RPMI7951 (cell line): ENCODE measurements at places on chromosomes 3 and 15.

DNA sequence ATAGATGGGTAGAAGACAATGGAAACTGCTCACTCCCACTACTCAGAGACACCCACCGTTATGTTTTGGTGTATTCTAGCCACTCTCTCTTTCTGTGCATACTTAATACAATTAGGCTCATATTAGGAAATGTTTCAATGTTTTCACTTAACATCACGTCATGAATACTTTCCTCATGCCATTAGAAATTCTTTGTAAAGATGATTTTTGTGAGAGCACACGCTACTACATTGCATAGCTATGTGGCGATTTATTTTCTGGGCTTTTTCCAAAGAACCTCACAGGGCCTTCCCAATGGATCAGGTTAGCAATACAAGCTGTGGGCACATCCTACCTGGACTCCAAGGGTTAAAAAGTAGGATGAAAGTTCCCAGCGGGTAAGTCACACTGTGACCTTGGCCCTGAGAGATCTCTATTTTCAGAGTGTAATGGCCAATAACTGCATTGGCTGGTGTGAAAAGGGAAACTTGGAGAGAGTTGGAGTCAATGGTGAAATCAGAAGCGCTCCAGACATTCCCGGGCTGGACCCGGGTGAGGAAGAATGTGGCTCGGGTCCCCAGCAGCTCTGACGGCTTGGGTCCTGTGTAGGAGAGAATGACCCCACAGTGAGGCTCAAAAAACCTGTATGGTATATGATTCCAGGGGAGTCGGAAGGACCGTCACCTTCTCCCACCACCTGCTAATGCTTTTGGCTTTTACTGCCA, 25.8 kb upstream of the TGM5 start:
- DNase-seq, result no peak

GRCh38 chr3:11411956-11412355, 139.8 kb downstream of the ATG7 start:
- DNase-seq, result no peak

DNA sequence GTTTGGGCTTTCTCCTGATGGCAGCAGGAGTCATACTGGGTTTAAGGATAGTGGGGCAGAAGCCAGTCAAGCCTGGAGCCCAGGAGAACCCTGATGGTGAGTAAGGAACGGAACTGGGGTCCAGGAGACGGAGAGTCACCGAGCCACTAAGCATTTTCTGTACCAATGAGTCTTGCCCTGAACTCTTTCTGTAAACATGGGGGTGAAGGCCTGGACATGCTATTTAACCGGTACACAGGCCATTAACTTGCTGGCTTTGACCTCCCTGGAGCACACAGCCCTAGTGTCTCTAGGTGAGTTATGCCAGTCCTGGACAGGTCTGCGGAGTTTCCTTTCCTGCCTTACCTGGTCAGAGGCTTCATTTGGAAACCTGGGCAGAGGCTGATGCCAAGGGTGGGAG, 3.9 kb downstream of the SLC6A6 start:
- DNase-seq, result no peak

DNA sequence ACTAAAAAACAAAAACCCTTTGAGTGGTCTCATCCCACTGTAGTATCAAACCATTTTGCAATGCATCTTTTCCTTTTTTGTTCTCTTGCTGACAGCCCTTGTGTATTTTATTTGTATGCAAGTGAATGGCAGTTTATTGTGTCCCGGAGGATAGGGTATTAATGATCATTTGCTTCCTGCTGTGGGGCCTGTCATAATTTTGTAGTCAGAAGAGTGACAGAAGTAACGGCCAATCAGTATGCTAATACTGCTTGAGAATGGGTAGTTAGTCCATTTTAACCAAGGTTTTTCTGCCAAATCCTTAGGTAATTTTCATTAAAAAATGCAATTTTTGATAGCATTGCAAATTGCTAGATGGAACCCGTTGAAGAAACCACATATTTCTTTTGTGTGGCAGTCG, 75.5 kb upstream of the PLSCR5 start:
- DNase-seq, result no peak

DNA sequence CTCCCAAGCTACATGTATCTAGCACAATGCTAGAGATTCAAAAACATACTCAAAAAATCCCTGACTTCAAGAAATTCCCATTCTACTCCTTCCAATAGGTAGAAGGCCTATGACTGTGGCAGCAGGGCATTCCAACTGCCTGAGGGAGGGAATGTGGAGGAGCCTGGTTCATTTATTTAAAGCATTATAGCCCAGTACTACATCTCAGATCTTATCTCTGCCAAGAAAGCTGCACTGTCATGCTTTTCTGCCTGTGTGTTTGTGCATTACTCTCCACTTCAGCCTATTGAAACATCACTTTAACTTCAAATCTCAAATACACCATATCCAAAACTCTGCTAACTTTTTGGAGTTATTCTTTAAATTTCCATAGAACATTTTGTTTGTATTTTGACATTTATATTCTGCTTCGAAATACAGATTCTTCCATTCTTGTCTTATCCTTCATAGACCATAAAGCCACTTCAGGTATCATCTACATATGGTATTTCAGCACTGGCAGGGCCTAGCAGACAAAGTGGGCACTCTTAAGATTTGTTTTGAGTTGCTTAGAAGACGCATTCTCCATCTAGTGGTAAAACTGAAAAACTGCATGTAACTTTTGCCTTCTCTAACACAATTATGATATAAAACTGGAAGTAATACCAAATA, 59.1 kb upstream of the NEDD4 start:
- peak; percentile 66 for DNase-seq

- no peak for DNase-seq
Measured at GRCh38 chr15:99749386-99749785, 16.1 kb upstream of the LYSMD4 start.

GRCh38 chr15:77535845-77536244, 96.9 kb downstream of the LINGO1 start:
- DNase-seq, result no peak

- no peak for DNase-seq
Measured at GRCh38 chr3:69011096-69011730, 2.3 kb downstream of the EOGT start.

DNA sequence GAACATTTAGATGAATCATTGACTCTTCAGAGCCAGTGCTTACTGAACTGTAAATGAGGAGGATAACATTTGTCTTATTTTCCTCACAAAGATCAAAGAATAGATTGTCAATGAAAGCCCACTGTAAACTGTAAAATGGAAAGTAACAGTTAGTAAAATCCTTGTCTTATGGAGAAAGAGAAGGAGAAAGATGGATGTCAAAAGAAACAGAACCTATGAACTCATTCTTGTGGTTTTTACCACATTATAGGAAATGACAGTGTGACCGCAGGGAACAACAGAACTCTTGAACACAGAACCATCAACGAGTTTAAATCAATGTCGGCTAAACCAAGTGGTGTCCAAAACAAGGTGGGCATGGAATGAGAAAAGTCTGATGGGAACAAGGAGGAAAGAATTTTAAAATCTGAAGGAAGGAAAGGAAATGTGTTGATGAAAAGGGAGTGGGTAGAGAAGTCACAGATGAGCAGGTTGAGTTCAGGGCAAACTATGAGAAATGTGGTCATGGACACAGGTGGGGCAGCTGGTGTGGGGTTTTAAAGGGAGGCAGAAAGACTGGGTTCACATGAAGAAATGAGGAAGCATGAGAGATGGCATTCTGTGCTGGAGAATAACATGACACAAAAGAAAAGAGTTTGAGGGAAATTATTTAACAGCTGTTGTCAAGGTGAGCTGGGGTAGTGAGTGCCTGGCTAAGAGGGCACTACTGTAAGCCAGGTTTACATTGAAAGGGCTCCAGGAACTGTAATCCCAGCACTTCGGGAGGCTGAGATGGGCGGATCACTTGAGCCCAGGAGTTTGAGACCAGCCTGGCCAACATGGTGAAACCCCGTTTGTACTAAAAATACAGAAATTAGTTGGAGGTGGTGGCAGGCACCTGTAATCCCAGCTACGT, 42.4 kb upstream of the ETV5 start:
- DNase-seq, result peak; percentile 32

- no peak for DNase-seq
Measured at GRCh38 chr3:144039661-144040060, 68.0 kb downstream of the DIPK2A start.

DNA sequence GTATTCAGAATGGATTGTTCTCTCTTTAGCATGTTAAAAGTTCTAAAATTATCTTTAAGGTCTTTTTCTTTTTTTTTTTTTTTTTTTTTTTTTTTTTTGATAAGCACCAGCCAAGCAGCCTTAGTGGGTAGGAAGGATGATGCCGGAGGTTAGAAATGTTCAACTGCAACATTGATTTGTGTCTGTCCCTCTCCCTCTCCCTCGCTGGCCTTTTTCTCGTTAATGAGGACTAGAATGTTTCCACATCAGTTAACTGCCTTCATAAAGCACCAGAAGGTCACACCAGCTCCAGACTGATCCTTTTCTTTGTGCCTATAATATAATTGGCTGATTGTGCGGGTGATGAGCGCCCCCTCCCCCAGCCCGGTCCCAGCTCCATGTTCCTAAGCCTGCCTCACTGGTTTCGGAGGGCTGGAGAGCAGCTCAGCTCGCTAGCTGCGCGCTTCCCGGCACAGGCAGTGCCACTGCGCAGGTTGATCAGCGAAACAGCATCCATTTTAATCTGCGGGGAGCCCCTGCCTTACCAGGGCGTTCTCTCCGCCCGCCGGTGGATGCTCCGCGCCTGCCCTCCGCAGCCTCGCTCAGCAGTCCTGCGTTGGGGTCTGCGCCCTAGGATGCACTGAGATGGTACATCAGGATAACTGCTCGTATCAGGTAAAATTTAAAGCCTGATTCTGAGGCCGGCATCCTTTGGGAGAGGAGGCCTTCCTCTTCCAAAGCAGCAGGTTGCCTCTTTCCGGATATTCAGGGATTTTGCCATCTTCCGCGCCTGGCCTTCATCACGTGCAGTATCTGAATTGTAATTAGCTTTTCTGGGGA, 148.9 kb upstream of the IL12A start:
- DNase-seq, result no peak

DNA sequence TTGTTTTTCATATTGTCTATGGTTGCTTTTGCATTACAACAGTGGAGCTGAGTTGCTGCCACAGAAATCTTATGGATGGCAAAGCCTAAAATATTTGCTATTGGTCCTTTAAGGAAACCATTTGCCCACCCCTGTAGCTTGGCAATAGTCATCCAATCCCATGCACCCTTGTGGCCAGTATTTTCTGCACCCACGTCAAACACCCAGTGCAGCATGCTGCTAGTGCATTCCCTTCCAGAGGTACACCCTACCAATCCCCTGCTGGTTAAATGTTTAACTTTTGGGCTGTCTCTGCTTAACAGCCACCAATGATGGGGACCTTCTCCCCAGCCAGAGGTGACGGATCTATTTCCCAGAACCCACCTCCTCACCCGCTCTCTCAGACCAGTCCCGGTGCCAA, 23.8 kb upstream of the SLC6A11 start:
- DNase-seq, result no peak

DNA sequence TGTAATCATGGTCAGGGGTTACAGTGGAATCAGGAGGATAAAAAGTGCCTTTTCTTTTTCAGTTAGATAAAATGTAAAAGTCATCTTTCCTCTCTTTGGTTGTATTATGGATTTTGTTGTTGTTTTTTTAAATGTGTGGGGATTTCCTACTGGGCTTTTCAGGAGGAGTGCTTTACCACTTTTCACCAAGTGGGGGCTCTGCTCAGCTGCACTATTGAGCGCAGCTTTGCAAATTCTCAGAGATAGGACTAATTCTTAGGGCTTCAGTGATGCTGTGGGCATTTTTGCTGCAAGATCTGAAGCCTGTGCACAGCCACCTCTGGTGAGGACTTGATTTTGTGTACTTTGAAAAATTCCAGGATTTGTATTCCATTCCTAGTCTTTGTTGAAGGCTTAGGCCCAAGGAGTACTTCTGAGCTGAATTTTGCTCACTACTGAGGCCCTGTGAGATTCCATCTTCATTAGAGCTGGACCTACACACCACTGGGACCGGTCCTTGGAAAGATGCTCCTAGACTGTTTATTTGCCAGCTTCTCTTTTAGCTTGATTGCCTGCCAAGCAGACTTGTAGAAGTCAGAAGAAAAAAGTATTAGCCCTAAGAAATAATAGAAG, 7.5 kb downstream of the GNB5 start:
- DNase-seq, result peak; percentile 44

DNA sequence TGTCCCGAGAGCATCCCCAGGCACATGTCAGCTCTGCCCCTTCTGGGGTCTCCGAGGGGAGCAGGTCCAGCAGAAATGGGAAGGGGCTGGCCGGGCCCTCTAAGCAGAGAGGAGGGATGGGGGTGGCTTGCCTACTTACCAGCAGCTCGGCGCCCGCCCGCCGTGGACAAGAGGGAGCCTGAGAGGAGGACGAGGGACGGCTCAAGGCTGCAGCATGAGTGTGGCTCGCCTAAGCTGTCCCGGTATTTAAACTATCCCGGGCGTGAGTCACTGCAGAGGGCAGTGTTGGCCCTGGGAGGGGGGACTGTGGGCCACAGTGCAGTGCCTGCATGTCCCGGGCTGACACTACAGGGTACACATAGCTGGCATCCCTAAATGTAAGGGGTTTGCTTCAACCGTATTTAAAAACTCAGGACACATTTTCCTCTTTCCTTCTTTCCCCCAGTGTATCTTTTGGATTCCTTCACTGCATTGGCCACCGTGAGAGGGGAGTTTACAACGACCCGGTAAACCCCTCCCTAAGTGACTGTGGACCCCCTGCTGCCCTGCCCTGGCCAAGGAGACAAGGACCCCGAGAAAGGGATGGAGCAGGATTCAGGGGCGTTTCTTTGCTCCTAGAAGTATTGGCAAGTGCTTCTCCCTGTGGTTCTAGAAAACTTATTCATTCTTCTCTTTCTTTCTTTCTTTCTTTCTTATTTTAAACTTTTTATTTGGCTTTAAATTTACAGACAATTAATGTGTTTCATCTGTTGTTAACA, at the start of gene LRRC15:
Gene LRRC15 (minus strand): TSS at position 222 of the 758 bp plus-strand sequence. CDS start 8,700 bp downstream, outside the sequence.
- DNase-seq, result peak; percentile 86

- DNase-seq, result no peak
Measured at GRCh38 chr15:58288592-58288991, 143.2 kb upstream of the LIPC start.

DNA sequence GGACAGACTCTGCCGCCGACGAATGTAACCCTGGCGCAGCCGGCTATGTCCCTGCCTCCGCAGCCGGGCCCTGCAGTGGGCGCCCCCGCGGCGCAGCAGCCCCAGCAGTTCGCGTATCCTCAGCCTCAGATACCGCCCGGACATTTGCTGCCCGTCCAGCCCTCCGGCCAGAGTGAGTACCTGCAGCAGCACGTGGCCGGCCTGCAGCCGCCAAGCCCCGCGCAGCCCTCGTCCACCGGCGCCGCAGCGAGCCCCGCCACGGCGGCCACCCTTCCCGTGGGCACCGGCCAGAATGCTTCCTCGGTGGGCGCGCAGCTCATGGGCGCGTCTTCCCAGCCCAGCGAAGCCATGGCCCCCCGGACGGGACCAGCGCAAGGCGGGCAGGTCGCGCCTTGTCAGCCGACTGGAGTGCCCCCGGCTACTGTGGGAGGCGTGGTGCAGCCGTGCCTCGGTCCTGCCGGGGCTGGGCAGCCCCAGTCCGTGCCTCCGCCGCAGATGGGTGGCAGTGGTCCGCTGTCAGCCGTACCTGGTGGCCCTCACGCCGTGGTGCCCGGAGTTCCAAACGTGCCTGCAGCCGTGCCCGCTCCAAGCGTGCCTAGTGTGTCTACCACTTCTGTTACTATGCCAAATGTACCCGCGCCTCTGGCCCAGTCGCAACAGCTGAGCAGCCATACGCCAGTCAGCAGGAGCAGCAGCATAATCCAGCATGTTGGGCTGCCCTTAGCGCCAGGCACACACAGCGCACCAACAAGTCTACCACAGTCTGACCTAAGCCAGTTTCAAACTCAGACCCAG, 2.4 kb downstream of the TSC22D2 start:
- DNase-seq, result peak; percentile 43

- no peak for DNase-seq
Measured at GRCh38 chr3:139555249-139555648, 15.7 kb upstream of the RBP1 start.
